AG09319 (cell line): ENCODE measurements at places on chromosomes 11 and 22.
A peak's percentile ranks its signal among the peaks of the same experiment; 100 is the strongest.

DNA sequence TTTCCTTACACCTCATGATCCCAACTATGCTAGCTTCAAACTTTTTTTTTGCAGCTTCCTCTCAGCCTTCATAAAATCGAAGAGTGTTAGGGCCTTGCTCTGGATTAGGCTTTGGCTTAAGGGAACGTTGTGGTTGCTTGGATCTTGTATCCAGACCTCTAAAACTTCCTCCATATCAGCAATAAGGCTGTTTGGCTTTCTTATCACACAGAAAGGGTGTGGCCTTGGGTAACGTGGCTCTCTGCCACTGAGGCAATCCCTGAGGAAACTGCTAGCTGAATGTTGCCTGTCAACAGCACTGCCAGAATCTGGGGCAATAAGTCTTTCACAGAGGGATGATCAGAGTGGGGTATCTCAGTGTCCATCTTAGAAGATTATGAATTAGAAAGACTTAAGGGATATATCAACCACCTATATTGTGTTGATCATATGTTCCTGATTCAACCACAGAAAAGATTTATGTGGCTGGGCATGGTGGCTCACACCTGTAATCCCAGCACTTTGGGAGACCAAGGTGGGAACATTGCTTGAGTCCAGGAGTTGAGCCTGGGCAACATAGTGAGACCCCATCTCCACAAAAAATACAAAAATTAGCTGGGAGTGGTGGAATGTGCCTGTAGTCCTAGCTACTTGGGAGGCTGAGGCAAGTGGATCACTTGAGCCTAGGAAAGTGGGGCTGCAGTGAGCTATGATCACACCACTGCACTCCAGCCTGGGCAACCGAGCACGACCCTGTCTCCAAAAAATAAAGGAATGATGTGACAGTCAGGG lies 12.5 kb upstream of the CUL5 start:
- no peak for DNase-seq

- DNase-seq = no peak
Measured at GRCh38 chr22:33219648-33220384, 161.6 kb upstream of the SYN3 start.

GRCh38 chr11:44687388-44687787 lies 39.4 kb upstream of the TSPAN18 start:
- no peak for DNase-seq

DNA sequence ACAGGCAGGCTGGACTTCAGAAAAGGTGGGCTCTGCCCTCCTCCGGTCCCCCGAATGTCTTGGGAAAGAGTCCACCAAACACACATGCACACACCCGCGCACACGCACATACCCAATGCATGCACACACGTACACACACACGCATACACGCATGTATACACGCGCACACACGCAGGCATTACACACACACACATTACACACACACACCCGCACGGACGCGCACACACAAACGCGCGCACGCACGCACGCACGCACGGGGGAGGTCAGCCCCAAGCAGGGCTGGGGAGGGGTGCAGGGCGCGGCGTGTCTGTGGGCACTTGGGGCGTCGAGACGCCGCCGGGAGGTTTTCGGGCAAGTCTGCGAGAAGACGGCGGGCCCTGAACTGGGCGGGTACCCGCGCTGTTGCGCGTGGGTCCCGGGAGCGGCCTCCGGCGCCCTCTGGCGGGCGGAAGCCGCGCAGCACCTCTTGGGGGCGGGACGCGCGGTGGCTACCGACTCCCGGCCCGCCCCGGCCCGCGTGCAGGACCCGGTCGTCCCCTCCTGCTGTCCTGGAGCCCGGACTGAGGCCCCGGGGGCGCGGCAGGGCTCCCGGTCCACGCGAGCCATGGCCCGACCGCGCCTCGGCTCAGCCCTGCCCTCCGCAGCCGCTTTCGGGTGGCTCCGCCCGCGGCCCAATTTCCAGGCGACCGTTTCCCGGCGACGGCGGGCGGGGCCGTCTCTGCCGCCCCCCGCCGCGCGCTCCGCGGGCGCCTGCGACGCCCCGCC lies 3.6 kb downstream of the SEPTIN5 start:
- no peak for DNase-seq

DNA sequence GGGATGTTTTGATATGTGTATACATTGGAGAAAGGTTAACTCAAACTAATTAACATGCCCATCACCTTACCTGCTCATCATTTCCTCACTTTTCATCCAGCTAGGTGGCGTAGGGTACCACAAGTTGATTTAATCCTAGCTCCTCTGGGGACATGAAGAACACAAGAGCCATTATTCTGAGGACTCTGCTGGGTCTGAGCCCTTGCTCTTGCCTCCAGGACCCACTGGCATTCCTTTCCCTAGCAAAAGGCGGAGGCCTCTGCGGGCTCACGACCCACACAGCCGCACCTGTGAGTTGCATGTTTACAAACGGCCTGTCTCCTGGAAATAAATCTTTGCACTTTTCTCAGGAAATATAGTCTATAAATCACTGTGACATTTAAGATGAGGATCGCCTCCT lies 871.9 kb downstream of the TBC1D22A start:
- DNase-seq = no peak

DNA sequence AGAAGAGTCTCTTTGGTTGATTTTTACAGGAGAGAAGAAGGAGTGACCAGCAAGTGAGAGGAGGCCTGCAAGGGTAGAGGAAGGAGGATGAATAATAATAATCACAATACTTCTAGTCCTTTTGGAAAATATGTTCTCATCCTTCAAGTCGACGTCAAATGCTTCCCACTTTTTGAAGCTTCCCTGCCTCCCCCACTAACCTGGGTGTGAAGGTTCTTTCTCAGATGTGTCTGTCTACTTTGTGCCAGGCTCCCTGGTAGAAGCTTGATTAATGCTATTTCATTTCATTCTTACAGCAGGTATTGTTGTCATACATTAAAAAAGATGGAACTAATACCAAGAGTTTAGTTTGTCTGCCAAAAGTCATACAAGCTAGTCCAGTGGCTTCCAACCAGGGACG lies 17.1 kb downstream of the TENM4 start:
- DNase-seq = no peak

GRCh38 chr11:41457216-41458014 lies 2.0 kb downstream of the LRRC4C start:
- no peak for DNase-seq

- no peak for DNase-seq
Measured at GRCh38 chr11:73660497-73661034, 14.2 kb downstream of the PLEKHB1 start.

- no peak for DNase-seq
Measured at GRCh38 chr11:2319791-2320472, 18.1 kb downstream of the TSPAN32 start.

DNA sequence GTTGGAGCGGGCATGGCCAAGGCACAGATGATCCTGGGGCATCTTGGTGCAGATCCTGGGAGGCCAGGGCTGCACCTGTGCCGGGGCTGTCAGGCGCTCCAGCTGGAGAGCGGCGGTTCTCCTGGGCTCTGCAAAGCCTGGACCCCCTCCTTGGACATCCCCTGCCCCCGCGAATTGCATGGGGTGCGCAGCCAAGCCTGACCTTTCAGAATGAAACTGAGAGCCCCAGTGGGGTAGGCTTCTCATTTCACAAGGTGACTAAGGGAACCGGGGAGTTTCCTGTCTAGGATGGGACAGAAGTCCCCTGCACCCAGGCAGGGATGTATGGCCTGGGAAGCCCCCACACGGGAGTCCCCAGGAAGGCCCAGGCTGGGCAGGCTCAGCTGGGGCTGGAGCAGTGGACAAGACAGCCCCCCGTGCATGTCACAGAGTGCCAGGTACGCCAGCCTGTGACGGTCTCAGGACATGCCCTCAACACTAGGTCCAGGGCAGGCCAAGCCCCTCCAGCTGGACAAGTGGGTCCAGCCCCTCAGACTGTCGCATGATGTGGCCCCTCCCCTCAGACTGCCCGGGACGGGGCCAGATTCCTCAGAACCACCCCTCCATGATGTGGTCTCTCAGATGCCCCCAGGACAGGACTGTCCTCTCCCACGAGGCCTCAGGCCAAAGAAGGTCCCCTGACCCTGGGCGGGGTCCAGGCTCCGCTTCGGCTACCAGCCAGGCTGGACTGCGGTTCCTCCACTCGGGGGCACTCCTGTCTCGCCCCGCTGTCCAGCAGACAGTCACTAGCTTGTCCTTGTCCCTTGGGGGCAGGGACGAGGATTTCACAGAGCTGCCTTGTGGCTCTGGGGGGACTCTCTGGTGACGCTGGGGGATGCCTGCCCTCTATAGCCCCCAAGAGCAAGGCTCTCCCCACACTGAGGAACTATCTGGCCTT lies 2.3 kb downstream of the LSP1 start:
- DNase-seq = no peak

GRCh38 chr11:11860103-11860979 lies 18.6 kb downstream of the USP47 start:
- no peak for DNase-seq

DNA sequence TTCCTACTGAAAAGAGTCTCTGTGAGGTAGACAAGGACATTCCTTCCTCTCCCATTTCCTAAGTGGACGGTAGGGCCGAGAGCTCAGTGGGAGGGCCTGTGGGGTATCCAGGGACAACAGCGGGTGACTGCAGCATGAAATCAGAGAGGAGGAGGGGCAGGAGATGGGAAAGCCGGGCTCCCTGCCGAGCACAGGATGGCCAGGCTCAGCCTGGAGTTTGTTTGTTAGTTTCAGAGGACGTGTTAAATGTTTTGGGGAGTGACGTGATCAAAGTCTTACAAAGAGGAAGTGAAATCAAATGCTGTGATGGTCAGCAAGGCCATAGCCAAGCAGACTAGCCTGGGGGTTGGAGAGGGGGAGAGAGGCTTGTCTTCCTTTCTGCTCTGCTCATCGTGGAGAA lies 152.7 kb downstream of the ADAMTS15 start:
- DNase-seq = peak; percentile 55

DNA sequence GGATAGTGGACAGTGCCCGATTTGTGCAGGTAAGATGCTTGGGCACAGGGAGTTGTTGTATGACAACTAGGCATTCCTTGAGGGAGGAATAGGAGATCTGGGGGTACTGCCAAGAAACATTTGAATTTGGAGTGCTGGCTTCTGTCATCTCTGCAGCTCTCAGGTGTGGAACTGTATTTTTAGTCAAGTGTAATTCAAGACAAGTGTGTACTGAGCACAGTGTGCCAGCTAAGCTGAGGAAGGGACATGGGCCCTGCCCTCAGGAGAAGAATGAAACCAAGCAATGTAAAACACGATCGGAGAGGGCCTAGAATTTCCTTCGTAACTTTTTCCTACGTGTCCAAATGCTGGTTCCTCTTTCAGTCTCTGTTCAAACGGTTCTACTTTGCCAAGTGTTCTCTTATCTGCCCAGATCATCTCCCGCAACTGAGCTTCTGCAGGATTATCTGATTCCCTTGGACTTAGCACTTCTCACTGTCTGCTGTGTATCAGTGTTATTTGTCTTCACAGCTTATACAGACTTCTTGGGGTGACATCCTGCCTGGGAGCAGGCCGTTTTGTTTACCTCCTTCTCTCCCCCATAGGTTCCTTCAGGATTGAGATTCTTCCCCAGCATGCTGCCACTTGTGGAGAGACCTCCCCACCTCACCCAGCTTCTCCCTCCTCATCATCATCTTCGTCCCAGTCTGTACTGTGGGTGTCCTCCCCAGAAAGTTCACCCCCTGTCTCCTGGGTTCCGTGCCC lies 27.6 kb downstream of the ART5 start:
- DNase-seq = no peak

- no peak for DNase-seq
Measured at GRCh38 chr22:24992946-24993345, 40.4 kb downstream of the KIAA1671 start.

GRCh38 chr11:130571519-130571918 lies 123.1 kb downstream of the ADAMTS15 start:
- no peak for DNase-seq

DNA sequence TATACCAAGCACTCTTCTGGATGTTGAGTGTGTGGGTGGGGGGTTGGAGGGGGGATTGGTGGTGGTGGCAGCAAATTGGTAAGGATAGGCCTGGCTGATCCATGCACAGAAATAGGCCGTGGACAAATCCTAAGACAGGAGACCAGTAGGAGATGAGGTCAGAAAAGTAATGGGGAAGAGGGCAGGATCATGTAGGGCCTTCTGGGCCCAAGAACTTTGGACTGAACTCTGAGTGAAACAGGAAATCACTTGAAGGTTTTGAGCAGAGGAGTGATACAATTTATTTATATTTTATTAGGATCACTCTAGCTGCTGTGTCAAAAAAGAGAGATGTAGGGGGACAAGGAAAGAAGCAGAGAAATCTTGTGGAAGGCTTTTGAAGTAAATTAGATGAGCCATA lies 28.7 kb downstream of the TSG101 start:
- no peak for DNase-seq

DNA sequence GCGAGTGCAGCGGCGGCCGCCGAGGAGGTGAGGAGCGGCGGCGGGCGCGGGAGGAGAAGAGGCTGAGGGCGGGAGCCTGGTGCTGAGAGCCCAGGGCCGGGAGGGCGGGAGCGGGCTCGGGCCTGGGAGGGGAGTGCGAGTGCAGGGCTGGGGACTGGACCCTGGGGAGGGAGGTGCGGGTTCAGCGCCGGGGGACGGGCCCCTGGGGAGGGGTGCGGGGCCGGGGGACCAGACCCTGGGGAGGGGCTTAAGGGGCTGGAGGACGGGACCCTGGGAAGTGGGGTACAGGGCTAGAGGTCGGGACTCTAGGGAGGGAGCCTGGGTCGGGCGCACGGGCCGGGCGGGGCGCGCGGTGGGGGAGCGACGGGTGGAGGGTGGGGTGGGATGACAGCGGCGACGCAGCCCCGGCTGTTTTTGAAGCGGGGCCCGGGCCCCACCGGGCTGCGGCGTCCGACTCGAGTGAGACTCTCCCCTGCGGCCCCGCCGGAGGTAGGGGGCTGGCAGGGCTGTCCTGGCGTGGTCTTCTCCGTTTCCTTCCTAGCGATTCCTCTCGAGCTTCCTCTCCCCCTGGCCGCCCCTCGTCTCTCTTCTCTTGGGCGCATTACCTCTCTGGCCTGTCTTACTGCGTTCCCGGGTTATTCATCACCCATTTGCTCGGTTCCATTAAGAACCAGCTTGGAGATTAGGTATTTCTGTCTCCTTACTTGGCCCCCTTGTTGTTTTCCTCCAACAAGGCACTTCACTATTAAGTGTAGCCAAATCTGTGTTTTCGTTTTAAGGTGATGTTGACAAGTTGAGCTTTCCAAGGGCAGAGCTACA lies 754 bp downstream of the NUP50 start:
- no peak for DNase-seq

DNA sequence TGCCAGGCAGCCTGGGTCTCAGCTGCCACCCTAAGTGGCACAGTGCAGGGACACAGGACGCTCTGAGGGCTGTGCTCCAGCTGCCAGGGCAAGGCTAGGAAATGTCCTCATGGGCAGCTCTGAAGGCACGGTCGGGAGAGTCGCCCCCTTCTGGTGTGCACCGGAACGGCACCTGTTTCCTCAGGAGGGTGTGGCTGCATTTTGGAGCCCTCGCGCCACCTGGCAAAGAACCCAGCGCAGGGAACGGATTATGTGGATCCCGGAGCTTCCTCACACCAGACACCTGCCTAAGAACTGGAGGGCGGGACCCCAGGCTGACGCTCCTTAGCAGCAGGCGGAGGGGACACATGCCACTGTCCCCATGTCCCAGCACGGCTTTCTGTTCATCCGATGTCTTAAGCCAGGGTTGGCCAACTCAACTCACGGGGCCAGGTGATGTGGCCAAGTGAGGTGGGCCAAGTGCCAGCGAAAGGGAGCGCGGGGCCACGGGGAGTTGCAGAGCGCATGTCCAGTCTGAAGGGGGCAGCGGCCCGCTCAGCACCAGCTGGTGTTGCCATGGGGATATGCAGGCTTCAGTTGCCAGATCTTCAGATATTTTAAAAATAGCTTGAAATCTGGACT lies 5.1 kb upstream of the SLC22A8 start:
- no peak for DNase-seq

- DNase-seq = peak; percentile 12
Measured at GRCh38 chr11:119222308-119222707, 16.2 kb downstream of the CBL start.

- DNase-seq = no peak
Measured at GRCh38 chr11:89443361-89444322, 47.5 kb downstream of the NOX4 start.
